ENCODE measurements at places on chromosomes 4 and X. TPM values are rescaled to one million over a fixed set of nuclear protein-coding genes. Genes with fewer than 3 reads are reported as not detected.

F11 gene
- total RNA-seq = 0.25 TPM

MAOB gene
- total RNA-seq = 5.7 TPM

CHM gene
- 28.3 TPM for total RNA-seq

CT55 gene
- not detected for total RNA-seq

PSAPL1 gene
- under 0.01 TPM for total RNA-seq

PQBP1 gene
- 31.2 TPM for total RNA-seq

NLGN3 gene
- total RNA-seq = 34.7 TPM

LRAT gene
- total RNA-seq = under 0.01 TPM

UCHL1 gene
- 1,168 TPM for total RNA-seq

GYPE gene
- total RNA-seq = 0.25 TPM

FABP2 gene
- total RNA-seq = not detected

SATL1 gene
- total RNA-seq = 0.98 TPM

MAP3K15 gene
- total RNA-seq = 0.74 TPM

NLRP2B gene
- 0.25 TPM for total RNA-seq

KIT gene
- total RNA-seq = 75.5 TPM

NPY2R gene
- total RNA-seq = 11.8 TPM

HTR2C gene
- total RNA-seq = 1.5 TPM

AMER1 gene
- total RNA-seq = 9.8 TPM

ENPP6 gene
- 2.2 TPM for total RNA-seq

RNF128 gene
- total RNA-seq = 0.98 TPM

LETM1 gene
- 57.3 TPM for total RNA-seq

RASSF6 gene
- total RNA-seq = under 0.01 TPM

CFP gene
- 0.49 TPM for total RNA-seq
